ENCODE measurements at places on chromosomes 16 and 17. TPM values are rescaled to one million over a fixed set of nuclear protein-coding genes. Genes with fewer than 3 reads are reported as not detected.

The SDK2 gene
- 14.8 TPM for total RNA-seq

The KDM6B gene
- 16.2 TPM for total RNA-seq

The MEFV gene
- total RNA-seq = under 0.01 TPM

The AATK gene
- total RNA-seq = 7.9 TPM

The OSGIN1 gene
- total RNA-seq = 0.25 TPM

The ACSM2A gene
- not detected for total RNA-seq
